Renal cortex interstitium (tissue), 15 donors: ENCODE measurements at places on chromosomes 5 and 9. TPM values are rescaled to one million over a fixed set of nuclear protein-coding genes. Genes with fewer than 3 reads are reported as not detected.

DNA sequence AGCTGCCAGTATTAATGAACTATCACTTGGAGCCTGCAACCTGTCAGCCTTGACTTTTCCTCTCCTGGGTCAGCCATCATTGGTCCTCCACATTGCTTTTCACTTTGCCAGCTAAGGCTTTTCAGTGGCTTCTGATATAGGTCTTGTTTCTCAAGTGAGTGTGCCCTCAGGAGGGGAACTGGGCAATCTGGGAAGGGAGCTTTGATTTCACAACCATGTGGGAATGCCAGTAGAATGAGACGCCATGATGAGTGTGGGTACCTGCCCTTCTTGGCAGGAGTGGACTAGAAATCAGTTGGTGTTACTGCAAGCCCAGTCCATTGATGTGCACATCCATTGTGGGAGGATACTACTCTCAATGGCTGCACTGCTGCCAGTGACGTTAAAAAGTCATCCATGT, 54.1 kb downstream of the SH3GL2 start:
- DNase-seq, result no peak

DNA sequence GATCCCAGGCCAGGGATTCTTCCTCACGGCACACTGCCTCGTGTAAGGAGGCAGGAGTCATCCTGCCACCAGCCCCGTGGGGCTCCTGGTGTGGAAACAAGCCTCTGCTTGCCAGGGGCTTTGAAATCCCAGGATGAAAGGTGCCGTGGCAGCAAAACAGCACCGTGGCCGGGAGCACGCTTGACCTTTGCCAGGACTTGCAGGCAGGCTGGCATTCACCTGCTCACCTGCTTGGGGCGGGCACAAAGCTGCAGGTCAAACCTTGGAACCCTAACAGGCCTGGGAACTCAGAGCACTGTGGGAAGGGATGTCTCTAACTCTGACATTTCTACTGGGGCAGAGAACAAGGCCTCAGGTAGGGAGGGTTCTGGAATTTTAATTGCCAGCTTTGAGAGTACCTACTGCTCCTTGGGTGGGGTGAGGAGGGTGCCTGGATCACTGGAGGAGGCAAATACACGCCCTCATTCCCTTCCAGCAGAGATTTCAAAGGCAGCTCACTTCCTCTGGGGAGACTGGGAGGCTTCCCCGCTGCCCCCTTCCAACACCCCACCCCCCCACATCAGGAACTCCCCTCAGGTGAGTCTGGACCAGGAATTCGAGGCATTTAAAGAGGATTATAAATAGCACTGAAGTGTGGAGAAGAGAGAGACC, 45.6 kb upstream of the STXBP1 start:
- DNase-seq, result no peak

- no peak for DNase-seq
These were observed 21.3 kb upstream of the RNF145 start for GRCh38 chr5:159230657-159231056.

DNA sequence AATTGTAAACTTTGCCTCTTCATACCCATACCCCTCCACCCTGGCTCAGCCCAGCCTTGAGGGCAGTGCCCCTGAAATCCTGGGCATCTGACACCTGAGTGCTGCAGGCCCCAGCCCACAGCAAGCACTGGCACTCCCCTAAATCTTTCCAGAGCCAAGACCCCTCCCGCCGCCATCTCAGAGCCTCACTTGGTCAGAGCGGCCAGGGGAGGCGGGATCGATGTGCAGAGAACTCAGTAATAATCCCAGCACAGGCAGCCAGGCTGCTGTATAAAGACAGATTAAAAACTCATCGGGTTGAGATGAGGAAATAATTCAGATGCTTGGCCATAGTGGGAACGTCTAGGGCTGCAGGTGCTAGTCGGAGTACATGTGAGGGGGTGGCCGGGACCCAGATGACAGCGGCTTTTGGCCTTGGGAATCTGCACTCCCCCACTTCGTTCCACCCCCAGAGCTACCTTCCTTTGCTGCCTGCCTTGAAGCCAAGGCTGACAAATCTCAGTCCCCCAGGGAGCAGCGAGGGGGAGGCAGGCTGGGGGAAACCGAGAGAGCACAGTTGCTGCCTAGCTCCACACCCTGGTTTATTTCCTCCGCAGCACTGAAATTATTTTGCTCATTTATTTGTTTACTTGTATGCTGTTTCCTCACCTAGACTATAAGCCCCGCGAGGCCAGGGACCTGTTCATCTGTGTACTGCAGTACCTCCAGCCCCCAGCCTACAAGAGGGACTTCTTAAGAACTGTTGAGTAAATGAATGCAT, 19.5 kb upstream of the ARAP3 start:
- DNase-seq, result no peak

- no peak for DNase-seq
These were observed 189.7 kb upstream of the SGCD start for GRCh38 chr5:156137071-156137869.

GRCh38 chr9:34501889-34502425, 20.8 kb downstream of the ENHO start:
- no peak for DNase-seq

ARSI gene
- polyA plus RNA-seq, result 4.3 TPM
